Activated T-cell treated with anti-CD3 and anti-CD28 coated beads for 24 hours (primary cell): ENCODE measurements at places on chromosomes 13 and 19.

DNA sequence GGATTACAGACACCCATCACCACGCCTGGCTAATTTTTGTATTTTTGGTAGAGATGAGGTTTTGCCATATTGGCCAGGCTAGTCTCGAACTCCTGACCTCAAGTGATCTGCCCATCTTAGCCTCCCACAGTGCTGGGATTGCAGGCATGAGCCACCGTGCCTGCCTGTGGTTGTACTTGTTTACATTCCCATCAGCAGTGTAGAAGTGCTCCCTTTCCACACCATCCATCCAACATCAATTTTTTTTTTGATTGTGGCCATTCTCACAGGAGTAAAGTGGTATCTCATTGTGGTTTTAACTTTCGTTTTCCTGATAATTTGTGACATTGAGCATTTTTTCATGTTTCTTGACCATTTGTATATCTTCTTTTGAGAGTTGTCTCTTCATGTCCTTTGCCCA, 1019.4 kb upstream of the SLC10A2 start:
- no peak for DNase-seq

DNA sequence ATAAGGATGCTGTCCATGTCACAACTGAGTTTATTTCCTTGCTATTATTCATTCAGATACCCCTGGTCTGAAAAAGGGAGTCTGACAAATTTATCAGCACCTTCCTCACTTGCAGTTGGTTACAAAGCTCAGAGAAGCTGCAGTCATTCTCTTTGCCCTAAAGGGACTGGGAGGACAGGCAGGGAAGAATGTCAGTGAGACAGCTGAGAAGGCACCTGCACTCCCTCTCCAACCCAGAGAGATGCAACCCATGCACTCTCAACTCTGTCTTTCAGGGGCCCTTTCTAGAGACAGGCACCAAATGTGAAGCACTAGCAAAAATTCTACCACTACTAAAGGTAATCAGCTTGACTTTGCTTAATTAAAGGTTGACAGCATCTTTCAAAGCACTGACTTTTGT, 83.3 kb downstream of the CRYL1 start:
- no peak for DNase-seq

GRCh38 chr19:43380771-43381386, 27.4 kb downstream of the CD177 start:
- DNase-seq: no peak

DNA sequence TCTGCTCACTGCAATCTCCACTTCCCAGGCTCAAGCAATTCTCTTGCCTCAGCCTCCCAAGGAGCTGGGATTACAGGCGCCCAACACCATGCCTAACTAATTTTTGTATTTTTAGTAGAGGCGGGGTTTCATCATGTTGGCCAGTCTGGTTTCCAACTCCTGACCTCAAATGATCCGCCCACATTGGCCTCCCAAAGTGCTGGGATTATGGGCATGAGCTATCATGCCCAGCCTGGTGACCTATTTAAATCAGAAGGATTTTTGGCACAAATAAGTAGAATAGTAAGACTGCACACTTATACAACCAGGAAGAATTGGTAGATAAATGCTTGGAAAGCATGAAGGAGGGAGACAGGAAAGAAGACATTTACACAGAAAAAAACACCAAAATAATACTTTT, 53.4 kb upstream of the AKAP11 start:
- DNase-seq: no peak

GRCh38 chr13:36275190-36276002, 22.2 kb downstream of the CCDC169 start:
- DNase-seq: no peak

DNA sequence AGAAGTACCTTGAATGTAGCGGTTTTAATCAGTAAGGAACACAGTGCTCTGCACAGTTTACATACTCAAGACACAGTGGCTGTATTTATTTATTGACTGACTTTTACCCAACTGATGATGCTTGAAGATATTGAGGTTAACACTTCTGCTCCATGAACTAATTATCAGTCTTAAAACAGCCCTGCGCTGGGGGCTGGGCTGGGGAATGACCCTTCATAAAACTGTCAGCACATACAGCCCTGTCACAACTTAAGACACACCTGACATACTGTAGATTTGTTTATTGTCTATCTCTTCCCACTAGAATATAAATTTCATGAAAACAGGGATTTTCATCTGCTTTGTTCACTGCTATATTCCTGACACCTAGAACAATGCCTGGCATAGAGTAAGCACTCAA, 10.8 kb downstream of the NEK5 start:
- DNase-seq: no peak

DNA sequence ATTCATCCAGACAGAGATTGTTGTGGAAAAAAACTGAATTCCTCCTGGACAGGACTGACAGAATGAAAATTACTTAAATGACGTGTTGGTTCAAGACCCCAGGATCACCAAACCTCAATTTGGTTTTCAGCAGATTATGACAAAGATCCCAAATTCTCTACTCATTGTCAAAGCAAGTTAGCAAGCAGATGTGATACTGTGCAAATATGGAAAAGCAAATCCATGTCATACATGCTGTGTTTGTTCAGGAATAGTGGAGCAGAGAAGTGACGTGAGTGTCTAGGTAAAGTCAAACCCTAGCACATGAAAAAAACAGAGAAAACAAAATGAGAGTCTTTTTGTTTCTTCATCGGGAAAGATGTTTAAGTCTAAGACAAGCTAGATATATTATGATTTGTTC, 169.2 kb upstream of the NBEA start:
- DNase-seq: no peak

- no peak for DNase-seq
Observed at GRCh38 chr13:105414639-105415038, 1120.8 kb downstream of the EFNB2 start.

GRCh38 chr19:53792721-53793433, 31.2 kb downstream of the NLRP12 start:
- peak; percentile 67 for DNase-seq

DNA sequence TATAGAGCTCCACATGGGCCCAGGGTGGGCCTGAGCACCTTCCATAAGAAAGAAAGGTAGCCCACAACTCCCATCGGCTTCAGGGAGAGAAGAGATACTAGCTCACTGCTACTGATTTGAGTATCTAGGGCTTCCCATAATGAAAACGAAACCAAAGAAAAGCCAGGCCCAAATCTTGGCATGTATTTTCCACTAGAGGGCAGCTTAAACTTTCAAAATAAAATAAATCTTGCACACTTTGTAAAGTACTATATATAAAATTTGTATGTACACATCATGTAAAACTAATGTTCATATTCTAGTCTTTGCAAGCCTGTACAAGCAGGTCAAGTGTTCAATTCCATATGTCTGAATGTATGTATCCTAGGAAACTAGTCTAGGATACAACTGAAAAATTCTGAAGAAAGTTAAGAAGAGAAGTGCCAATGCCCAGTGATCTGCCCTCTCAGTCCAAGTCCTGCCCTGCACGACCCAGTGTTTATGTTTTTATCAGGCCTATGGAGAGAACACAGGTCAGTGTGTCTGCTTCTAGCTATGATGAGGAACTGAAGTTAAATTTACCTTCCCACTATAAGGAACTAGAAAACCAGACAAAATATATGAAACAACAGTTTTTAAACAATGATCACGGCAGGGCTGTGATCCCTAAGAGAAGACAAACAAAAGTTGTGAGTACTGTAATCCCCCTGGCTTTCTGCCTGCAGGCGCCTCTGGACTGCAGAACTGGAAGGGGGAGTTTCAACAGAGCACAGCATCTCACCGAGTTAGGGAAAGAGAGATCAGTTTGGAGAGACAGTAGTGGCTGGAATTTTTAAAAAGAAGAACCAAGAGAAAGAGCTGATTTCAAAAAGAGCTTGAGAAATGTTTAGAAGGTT, 475.7 kb downstream of the UQCRFS1 start:
- peak; percentile 4 for DNase-seq

- DNase-seq: no peak
Observed at GRCh38 chr19:49614096-49614833, 23.3 kb downstream of the PRR12 start.

DNA sequence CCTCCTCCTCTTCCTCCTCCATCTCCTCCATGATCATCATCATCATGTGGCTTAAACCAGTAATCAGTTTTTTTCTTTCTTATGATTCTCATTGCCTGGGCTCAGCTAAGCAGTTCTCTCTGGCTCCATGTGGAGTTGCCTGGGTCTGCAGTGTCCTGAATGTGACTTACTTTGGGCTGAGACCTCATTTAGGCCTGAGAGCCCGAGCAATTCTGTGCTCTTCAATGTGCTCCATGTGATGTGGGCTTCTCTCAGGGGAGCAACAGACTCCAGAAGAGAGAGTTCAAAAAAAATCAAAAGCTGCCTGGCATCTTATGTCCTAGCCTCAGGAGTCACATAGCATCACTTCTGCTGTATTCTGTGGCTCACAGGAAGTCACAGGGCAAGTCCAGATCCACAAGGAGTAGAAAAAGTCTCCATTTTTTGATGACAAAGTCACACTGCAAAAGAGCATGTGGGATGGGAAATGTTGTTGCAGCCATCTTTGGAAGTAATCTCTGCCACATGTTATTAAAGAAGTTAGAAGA, 128.7 kb downstream of the MAB21L1 start:
- no peak for DNase-seq
